ENCODE measurements at places on chromosomes 4 and X. TPM values are rescaled to one million over a fixed set of nuclear protein-coding genes. Genes with fewer than 3 reads are reported as not detected.

TCEANC gene
- 2.4 TPM for total RNA-seq

MUC7 gene
- total RNA-seq: not detected

TMEM47 gene
- 14.5 TPM for total RNA-seq

PRRG3 gene
- not detected for total RNA-seq

CCNB3 gene
- 1.4 TPM for total RNA-seq

GAGE12J gene
- not detected for total RNA-seq
